T-cell (primary cell): ENCODE measurements at places on chromosomes 2 and 18. TPM values are rescaled to one million over a fixed set of nuclear protein-coding genes. Genes with fewer than 3 reads are reported as not detected.

The HNMT gene
- 0.22 TPM for total RNA-seq

The MC5R gene
- not detected for total RNA-seq

The GKN2 gene
- total RNA-seq: not detected

The RPIA gene
- total RNA-seq: 29.1 TPM

The DSG4 gene
- not detected for total RNA-seq

The SCN9A gene
- 0.75 TPM for total RNA-seq

DNA sequence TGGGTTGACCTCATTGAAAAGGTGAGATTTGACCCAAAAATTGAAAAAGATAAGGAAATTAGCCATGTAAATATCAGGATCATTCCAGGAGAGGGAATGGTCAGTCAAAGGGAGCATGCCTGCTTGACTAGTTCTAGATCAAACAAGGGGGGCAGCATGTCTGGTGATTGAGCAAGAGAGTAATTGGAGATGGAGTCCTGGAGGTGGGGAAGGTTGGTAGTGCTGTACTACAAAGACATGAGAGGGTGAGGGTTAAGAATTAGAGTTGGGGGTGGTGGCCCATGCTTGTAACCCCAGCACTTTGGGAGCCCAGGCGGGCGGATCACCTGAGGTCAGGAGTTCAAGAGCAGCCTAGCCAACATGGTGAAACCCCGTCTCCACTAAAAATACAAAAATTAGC lies 2.0 kb downstream of the MRPL30 start:
- DNase-seq: no peak

- no peak for DNase-seq
Observed at GRCh38 chr2:205079173-205079572, 533.9 kb downstream of the PARD3B start.

- DNase-seq: no peak
Observed at GRCh38 chr18:57921708-57922107, 118.6 kb upstream of the ATP8B1 start.

GRCh38 chr18:45384137-45384961 lies 230.9 kb upstream of the SLC14A2 start:
- DNase-seq: no peak

- DNase-seq: no peak
Observed at GRCh38 chr18:68177807-68178702, 536.9 kb downstream of the TMX3 start.

GRCh38 chr2:172282944-172283343 lies 144.4 kb upstream of the ITGA6 start:
- no peak for DNase-seq

DNA sequence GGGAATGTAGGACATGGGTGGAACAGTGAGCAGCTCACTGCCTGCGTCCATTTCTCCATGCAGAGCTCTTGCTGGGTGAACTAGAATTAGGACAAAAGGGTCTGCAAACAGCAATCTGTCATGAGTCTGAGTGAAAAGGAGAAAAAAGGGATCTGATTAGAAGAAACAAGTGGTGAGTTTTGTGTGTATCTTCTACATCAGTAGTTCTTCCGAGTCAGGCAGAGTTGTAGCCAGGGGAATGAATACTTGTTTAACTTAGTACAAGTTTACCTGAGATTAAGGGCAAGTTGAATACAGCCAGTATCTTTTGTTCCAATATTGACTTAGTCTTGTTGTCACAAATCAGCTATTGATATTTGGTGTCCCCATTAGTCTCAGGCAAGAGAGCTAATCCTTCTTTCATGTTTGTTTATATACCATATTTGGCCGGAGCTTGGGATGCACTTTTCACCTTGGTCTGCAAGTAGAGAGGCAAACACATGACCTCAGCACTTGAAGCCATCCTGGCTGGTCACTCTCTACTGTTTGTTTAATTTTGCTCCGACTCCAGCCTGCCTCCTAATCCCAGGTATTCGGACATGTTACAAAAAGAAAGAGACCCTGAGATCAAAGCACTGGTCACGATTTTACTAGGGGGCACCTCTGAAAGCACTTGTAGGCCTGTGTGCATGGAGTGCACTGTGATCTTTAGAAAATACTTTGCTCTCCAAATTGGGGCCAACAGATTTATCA lies 211.0 kb upstream of the NT5C1B start:
- DNase-seq: no peak

DNA sequence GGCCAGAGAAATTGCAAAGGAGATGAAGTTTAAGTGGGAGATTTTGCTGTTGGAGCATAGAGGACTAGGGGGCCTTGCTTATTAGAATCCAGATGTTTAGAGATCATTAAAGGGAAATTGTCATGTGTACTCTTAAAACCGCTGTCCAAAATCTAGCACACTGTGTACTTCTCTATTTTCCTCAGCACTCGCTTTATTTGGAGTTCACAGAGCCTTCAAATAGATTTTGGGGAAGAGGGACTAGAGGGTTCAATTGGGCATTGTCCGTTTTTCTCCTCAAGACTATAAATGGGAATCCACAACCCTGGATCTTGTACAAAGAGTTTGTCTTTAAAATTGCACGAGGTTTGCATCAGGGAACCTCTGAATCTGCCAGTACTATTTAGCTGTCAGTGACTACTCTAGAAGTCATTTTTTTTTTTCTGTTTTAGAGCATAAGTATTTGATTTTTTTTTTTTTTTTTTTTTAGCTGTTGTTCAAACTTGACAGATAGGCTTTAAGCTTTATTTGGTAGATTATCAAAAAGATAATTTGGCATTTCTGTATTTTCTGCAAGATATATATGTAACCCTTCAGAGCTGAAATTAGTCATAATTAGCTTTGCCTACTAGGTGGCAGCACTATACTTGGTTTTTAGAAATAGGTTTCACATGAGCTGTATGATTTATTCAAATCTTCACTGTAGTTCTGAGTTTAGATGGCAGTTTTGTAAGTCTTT lies 14.2 kb downstream of the PMS1 start:
- no peak for DNase-seq
